ENCODE measurements at places on chromosomes 7 and 10.

GRCh38 chr7:106313456-106313901 is 28.7 kb upstream of the NAMPT start:
- H3K4me1 ChIP-seq = peaks cover 3% of the 10 kb centered on the region
- H3K27ac ChIP-seq = no peak overlapping the region
- H3K4me3 ChIP-seq = no peak overlapping the region
- H3K36me3 ChIP-seq = no peaks in the 10 kb centered on the region

DNA sequence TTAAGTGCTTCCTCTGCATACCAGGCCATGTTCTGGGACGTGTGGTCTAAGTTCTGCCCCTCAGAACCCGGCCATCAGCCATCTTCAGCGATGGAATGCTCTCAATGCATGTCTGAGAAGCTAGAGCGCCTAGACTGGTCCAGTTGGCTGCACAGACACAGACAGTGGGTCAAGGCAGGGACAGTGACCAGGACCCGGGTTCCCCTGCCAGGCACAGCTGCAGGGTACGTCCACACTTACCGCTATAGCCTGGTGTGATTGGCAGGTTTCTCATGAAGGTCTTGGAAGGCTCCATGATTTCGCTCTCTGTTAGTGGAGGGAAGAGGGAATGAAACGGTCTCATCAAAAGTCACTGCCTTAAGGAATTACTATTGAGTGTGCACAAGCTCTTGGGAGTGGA is 47.3 kb downstream of the PNLIPRP2 start:
- no peaks in the 10 kb centered on the region for H3K36me3 ChIP-seq
- peaks cover 5% of the 10 kb centered on the region for H3K4me1 ChIP-seq
- H3K4me3 ChIP-seq = no peak overlapping the region
- no peak for DNase-seq
- no peaks in the 10 kb centered on the region for H3K27me3 ChIP-seq

GRCh38 chr7:105924945-105925344 is 38.1 kb upstream of the CDHR3 start:
- no peak overlapping the region for H3K27ac ChIP-seq
- no peak for DNase-seq
- no peaks in the 10 kb centered on the region for H3K27me3 ChIP-seq
- H3K36me3 ChIP-seq = peaks cover 14% of the 10 kb centered on the region

DNA sequence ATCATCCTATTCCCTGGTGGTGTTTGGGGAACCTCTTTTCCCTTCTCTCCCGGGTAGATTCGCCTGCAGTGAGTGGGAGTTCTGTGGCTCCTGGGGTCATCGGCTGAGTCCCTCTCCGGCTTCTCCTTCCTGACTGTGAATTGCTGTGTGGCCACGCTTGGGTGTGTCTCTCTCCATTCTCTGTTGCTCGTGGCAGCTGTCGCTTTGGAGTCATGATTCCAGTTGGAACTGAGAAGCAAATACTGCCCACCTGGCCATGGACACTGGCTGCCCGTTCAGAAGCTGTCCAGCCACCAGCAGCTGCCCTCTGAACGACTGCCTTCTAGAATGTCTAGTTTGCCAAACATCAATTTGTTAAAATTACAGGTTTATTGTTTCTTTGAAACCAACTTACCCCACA is 23.1 kb upstream of the PITRM1 start:
- peaks cover 31% of the 10 kb centered on the region for H3K27me3 ChIP-seq
- H3K4me1 ChIP-seq = peaks cover 3% of the 10 kb centered on the region
- H3K36me3 ChIP-seq = no peaks in the 10 kb centered on the region
- no peak overlapping the region for H3K4me3 ChIP-seq

Measured in large intestine (tissue), 12 donors.